Urinary bladder (tissue), 4 donors: ENCODE measurements at places on chromosomes 2 and 18. TPM values are rescaled to one million over a fixed set of nuclear protein-coding genes. Genes with fewer than 3 reads are reported as not detected.

DNA sequence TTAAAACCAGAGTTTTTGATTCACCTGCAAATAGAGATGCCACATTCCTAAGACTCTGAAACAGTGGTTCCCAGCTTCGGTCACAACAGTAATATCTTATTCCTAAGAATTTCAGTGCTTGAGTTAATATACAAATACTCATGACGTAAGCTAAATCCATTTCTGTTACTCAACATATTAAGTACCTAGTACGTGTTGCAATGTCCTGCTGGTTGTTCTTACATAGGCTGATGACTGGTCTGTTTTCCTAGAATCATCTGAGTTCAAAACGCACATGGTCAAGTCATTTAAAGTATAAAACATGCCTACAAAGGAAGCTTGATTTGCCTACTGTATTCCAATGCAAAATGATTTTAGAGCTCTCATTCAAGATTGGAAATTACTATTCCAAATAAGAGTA lies 7.2 kb downstream of the NCL start:
- DNase-seq = no peak

- DNase-seq = no peak
Observed at GRCh38 chr2:178863130-178863855, 56.1 kb upstream of the TTN start.

Gene SCN7A
- 133 TPM for total RNA-seq

DNA sequence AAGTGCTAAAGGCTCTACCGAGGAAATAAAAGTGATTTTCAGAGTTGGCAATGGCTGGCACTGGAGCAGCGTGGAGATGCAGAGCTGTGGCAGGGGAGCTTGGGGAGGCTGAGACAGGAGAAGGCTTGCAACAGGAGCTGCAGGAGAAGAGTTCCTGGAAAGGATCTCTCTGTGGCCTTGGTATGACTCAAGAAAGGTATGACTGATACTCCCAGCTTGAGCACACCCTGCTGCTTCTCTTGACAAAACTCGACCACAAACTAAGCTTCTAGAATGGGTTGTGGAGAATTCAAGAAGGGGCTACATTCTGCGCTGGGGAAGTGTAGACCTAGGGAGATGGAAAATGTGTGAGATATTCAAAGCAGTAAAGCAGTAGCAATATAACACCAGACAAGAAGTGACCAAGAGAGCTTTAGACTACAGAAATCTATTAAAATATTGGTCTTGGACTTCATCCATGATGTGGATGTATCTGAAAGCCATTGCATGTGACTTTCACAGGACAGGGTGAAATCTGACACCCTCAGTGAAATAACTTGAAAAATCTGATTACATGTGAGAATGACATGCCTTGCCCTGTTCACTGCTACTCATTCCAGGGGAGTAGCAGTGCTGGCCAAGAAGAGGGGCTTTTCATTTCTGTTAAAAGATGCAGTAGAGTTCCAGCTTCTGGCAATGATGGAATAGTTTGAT lies 41.5 kb downstream of the SUCLG1 start:
- no peak for DNase-seq

Gene HOXD13
- 14.9 TPM for total RNA-seq

DNA sequence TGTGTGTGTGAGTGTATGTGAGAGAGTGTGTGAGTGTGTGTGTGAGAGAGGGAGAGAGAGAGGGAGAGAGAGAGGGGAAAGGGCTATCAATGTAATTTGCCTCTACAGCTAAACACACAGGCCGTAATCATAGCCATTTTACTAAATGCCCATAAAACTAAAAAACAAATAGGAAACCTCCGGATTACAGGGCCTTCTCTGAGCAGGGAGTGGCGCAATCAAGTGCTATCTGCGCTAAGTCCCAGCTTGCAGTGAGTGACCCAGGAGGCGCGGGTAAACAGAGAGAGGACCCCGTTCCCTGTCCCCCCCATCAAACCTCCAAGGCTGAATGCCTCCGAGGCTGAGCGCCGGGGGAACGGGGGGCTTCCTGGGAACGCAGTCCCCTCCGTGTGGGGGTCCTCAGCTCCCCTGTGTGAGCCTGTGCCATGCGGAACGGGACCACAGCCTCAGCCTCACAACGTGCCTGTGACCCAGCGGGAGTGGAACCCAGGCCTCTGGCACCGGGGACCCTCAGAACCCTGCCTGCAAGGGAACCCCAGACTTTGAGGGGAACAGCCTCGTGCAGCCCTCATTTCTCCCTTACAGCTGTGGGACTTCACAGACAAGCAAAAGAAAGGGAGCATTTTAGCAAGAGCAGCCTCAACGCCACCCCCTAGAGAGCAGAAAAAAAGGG lies 54.7 kb upstream of the ID2 start:
- DNase-seq = no peak

DNA sequence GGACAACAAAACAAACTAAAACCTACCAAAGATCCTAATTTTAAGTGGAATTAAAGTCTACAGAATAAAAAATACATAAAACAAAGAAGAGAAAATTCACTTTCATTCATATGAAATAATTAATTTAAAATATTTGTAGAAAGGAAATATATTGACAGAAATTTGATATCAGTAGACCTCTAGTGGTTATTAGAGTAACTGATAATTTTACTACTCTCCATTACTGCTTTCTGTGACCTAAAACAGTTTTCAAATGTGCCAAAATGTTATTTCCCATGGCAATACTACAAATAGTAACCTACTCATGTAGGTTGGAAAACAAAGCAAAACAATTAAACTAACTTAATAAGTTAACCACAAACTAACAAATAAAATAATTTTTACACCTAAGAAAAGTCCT lies 147.1 kb downstream of the NOL4 start:
- DNase-seq = no peak

- DNase-seq = no peak
Observed at GRCh38 chr2:139469985-139470384, 689.8 kb upstream of the NXPH2 start.

GRCh38 chr2:179561702-179562101 lies 297.1 kb upstream of the SESTD1 start:
- no peak for DNase-seq

Gene IKZF2
- 56.4 TPM for total RNA-seq

- DNase-seq = no peak
Observed at GRCh38 chr2:168541858-168542257, 85.8 kb downstream of the CERS6 start.

- DNase-seq = no peak
Observed at GRCh38 chr18:62601871-62602270, 79.0 kb downstream of the ZCCHC2 start.

- DNase-seq = no peak
Observed at GRCh38 chr2:227614246-227614645, 394 bp downstream of the SCYGR3 start.

Gene RTP5
- not detected for total RNA-seq

Gene PLEK
- 12.4 TPM for total RNA-seq

DNA sequence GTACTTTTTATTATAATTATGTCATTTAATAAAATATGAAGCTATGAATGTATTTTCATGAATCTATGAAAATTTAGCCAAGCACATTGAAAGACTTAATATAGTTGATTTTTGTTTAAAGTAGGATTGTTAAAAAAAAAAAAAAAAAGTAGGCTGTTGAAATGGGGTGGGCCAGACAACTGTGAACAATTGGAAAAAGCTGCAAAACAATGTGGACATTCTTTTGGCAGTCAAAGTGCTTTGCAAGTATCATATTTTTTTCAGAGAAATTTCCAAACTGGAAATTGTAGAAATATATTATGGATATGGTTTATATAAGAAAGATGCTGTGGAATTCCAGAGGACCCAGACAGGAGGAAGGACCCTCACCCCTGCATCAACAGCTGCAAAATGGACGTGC lies 82.1 kb downstream of the ETAA1 start:
- no peak for DNase-seq

- no peak for DNase-seq
Observed at GRCh38 chr2:98348066-98348561, 1.9 kb downstream of the CNGA3 start.

- DNase-seq = no peak
Observed at GRCh38 chr2:230812033-230812432, 52.7 kb upstream of the ITM2C start.

GRCh38 chr18:32355896-32356295 lies 114.8 kb downstream of the GAREM1 start:
- no peak for DNase-seq

DNA sequence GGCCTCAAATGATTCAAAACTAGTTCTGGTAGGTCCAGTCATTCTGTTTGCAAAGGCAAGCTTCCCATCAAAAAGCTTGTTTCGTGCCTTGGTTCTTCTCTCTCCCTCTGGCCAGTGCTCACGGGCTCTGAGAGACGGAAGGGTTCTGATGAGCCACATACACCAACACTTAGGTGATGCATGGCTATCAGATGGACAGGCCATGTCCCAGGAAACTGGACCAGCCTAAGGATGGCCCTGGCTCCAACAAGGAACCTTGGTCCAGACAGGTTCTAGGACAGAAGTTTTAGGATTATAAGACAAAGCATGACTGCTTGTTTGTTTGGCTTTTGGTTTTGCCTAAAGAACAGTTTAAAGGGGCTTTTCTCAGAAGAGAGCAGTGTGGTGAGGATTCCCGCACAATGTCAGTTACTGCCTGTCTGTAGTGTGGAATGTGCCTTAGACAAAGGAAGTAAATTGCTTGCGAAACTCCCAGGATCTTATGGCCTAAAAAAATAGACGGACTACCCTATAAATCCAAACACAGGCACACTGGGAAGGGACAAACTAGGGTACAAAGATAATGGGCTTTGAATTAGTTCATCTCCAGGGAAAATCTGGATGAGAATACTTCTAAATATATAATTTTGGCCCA lies 10.3 kb downstream of the CYP1B1 start:
- DNase-seq = no peak

DNA sequence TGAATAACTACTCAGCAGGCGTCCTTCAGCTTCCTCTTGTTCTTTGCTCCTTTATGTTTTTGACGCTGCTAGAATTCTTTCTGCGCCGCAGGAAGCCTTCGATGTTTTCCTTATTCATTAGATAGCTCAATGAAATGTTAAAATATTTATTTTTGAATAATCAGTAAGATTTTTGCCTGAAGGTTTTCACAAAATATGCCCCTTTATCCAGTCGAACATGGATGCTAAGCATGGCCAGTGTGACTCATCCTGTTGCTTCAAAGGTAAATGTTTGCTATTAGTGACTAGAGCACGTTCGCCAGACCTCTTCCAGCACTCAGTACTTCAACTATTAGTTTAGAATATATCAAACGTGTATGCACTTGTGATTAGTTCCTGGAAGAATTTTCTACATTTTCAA lies 7.6 kb upstream of the MEIS1 start:
- peak; percentile 43 for DNase-seq

Gene UNC80
- 2.6 TPM for total RNA-seq

DNA sequence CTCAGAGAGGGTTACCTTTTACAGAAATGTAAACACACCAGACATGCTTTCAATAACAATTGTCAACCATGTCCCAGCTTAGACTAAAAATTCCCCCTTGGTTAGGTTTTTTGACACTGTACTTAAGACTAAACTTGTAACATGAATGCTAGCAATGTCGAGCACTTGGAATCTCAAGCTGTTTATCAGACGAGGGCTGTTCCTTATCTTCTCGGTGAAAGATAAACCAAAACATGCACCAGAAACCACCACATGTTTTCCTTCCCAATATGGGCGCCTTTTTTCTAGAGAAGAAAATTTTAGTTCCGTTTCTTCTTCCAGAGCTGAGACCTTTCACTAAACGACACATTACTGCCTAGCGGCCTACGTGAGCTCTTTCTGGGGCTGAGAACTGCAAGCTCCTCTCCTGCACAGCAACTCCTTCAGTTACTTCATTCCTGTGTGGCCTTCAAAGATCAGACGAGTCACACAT lies 42.4 kb upstream of the ACKR3 start:
- DNase-seq = no peak

GRCh38 chr2:173238385-173238784 lies 116.3 kb upstream of the CDCA7 start:
- DNase-seq = no peak

Gene MYO3B
- total RNA-seq = 2.8 TPM

Gene VRK2
- total RNA-seq = 23.6 TPM

DNA sequence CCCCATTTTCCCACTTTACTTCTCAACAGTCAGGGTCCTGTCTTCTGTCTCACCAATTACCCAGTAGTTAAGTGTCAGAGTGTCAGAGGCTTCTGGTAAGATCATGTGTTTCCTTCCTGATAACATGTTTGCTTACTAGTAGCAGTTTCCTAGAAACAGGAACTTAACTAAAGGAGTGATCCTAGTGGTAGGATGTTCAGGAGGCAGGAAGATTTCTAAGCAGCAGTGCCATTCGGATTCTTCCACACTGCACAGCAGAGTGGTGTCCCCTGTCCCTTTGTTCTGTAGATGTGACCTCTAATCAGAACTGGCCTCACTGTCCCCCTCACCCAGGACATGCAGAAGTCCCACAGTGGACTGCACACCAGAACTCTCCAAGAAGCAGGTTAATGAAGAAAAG lies 221.8 kb upstream of the OSR1 start:
- DNase-seq = no peak

DNA sequence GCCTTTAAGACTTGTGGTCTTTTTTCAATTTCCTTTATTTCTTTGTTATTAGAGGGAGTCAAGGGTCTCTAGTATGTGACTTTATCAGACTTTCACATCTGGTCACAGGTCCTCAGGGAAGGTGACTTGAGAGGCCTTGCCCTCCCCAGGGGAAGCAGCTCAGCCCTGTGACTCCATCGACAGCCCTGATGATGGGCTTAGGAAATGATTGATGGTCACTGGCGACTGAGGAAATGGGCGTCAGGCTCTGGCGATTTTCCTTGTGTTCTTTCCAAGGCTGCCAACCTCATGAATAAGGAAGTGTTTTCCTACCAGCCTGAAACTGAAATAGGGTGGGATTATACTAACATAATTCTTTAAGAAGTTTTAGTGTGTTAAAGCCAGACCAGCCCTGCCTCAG lies 21.1 kb downstream of the SERPINE2 start:
- DNase-seq = no peak

GRCh38 chr2:64865073-64865830 lies 123.9 kb upstream of the SLC1A4 start:
- DNase-seq = no peak

- no peak for DNase-seq
Observed at GRCh38 chr18:59379772-59380522, 20.9 kb upstream of the LMAN1 start.

DNA sequence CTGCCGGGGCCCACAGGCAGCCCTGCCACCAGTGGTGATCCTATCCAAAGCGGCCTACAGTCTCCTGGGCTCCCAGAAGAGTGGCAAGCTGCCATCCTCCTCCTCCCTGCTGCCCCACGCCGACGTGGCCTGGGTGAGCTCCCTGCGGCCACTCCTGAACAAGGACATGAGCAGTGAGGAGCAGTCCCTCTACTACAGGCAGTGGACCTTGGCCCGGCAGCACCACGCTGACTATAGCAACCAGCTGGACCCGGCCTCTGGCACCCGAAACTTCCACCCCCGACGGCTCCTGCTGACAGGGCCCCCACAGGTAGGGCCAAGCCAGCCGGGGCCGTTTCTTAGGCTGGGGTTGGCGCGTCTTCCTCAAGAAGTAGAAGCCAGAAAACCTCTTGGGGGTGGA lies 100.5 kb downstream of the ESCO1 start:
- no peak for DNase-seq

DNA sequence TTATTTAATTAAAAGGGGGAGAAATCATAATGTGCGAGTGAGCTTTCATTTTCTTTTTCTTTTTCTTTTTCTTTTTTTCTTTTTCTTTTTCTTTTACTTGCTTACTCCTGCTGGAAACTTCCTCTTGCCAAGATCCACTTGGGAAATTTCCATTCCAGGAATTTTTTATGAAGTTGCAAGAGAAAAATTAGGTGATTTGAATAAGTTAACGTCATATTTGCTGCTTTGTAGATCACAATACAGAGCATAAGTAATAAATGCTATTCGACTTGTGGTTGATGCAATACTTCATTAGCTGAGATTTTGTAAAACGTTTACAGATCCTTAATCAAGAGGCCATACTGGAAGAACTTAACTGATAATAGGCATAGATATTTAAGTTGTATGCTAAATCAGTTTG lies 354.7 kb upstream of the SMIM21 start:
- DNase-seq = no peak

- no peak for DNase-seq
Observed at GRCh38 chr18:8426401-8426800, 182.8 kb upstream of the RAB12 start.
